Sigmoid colon (tissue), 7 donors: ENCODE measurements at places on chromosomes 12 and 14. TPM values are rescaled to one million over a fixed set of nuclear protein-coding genes. Genes with fewer than 3 reads are reported as not detected.

C12orf56 gene
- total RNA-seq, result not detected

CATSPERB gene
- total RNA-seq, result 0.36 TPM

TGFB3 gene
- total RNA-seq, result 44.0 TPM

HPD gene
- 2.8 TPM for total RNA-seq

LMO3 gene
- total RNA-seq, result 349 TPM

SETD3 gene
- total RNA-seq, result 149 TPM

PELI2 gene
- 27.8 TPM for total RNA-seq

OLR1 gene
- total RNA-seq, result 3.3 TPM

FAIM2 gene
- total RNA-seq, result 8.7 TPM

SVOP gene
- total RNA-seq, result 0.83 TPM

GPR132 gene
- 1.9 TPM for total RNA-seq

FNTB gene
- total RNA-seq, result 13.0 TPM

HOXC12 gene
- total RNA-seq, result not detected

MIP gene
- not detected for total RNA-seq

PRH2 gene
- total RNA-seq, result 1.4 TPM

NRXN3 gene
- total RNA-seq, result 43.9 TPM

DHRS4L2 gene
- total RNA-seq, result 19.7 TPM

GPR137C gene
- total RNA-seq, result 0.55 TPM

CCDC175 gene
- not detected for total RNA-seq
